Stimulated activated CD4-positive, alpha-beta T cell treated with anti-CD3 and anti-CD28 coated beads, Interleukin-2, amount 100 ng/mL, for 24 hours (primary cell): ENCODE measurements at places on chromosomes 16 and 17.

DNA sequence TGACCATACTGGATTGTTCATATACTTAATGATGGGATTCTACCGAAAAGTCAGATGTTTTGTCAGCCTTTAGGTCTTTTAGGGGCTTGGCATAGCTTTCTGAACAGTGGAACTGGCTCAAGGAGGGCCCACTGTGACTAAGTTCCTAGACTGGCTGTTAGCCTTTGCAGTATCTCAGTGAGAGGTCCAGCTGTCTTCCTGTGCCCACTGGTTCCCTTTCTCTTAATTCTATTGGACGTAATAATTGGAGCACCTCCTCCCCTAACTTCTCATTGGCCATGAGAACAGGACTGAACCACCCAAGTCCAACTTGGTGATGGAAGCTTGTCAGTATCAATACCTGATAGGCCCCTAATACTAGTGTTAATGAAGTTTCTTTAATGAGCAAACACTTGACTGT, 13.5 kb downstream of the KPNA2 start:
- no peak for DNase-seq

DNA sequence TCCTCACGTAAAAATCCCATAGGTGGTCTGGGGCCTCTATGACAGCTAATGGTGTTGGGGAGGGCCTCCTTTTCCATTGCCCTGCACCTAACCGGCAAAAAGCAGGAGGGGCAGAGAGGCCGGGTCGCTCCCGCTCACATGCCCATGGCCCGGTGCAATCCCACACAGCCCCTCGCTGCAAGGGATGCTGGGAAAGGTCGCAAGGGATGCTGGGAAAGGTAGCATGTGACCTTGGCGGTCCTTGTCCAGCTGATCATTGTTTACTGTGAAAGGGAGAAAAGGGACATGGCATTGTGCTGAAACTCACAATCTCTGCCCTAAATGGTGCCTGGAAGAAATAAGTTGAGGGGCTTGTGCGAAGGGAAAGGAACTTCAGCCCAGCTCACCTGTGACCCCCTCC, 10.0 kb downstream of the DEF8 start:
- no peak for DNase-seq

GRCh38 chr16:19474617-19475016, 47.3 kb downstream of the GDE1 start:
- DNase-seq: no peak

DNA sequence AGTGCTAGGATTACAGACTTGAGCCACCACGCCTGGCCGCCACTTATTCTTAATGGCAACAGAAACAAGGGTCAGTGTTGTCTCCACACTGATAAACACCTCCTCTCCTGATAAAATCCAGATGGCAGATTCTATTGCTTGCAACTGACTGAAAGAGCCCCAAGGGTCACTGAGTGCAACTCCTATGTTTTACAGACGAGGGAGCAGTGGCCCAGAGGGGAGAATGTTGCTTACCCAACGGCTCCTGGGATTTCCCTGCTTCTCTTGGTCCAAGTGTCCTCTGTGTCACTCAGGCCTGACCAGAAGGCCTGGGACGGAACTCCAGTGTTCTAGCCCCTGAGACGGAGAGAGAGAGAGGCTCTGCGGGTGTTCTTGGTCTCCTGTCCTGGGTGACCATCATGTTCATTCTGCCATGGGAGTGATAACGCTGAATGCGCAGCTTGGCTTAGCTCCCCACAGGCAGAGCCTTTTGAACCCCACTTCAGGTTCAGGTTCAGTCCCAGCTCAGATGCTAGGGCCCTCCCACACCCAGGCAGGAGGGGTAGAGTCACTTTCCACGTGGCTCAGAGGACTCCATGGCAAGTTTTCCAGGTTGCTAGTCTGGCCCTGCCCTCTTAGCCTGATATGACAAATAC, 77.3 kb upstream of the NLRP1 start:
- DNase-seq: no peak

- DNase-seq: peak; percentile 28
Measured at GRCh38 chr17:39151943-39152818, 744 bp upstream of the PLXDC1 start.

- DNase-seq: peak; percentile 61
Measured at GRCh38 chr16:49921791-49922456, 66.0 kb upstream of the ZNF423 start.
